Activated CD8-positive, alpha-beta T cell treated with anti-CD3 and anti-CD28 coated beads for 36 hours (primary cell): ENCODE measurements at places on chromosomes 2 and 18. TPM values are rescaled to one million over a fixed set of nuclear protein-coding genes. Genes with fewer than 3 reads are reported as not detected.

Gene C1QL2
- not detected for total RNA-seq

Gene SPDYA
- 1.4 TPM for total RNA-seq

Gene KCNK3
- not detected for total RNA-seq

Gene KLHL14
- total RNA-seq: not detected

Gene PAIP2B
- 3.4 TPM for total RNA-seq

Gene B3GNT2
- 44.3 TPM for total RNA-seq

Gene ALK
- not detected for total RNA-seq

Gene UBXN2A
- 11.2 TPM for total RNA-seq

Gene C2orf78
- total RNA-seq: not detected

Gene FKBP7
- 3.0 TPM for total RNA-seq

Gene PLA2R1
- not detected for total RNA-seq

GRCh38 chr2:71894261-71894660, 253.4 kb downstream of the CYP26B1 start:
- no peaks in the 10 kb centered on the region for H3K4me1 ChIP-seq
- no peak overlapping the region for H3K27ac ChIP-seq

GRCh38 chr2:221372159-221372884, 199.8 kb downstream of the EPHA4 start:
- DNase-seq: no peak
- H3K4me1 ChIP-seq: no peaks in the 10 kb centered on the region
- H3K4me3 ChIP-seq: no peak overlapping the region

GRCh38 chr2:221042926-221043325, 529.2 kb downstream of the EPHA4 start:
- H3K27ac ChIP-seq: no peak overlapping the region
- H3K27me3 ChIP-seq: no peaks in the 10 kb centered on the region
- DNase-seq: no peak
- no peak overlapping the region for H3K4me3 ChIP-seq

GRCh38 chr2:145018502-145018901, 498.6 kb upstream of the ZEB2 start:
- H3K27me3 ChIP-seq: peaks cover 2% of the 10 kb centered on the region
- no peak overlapping the region for H3K4me3 ChIP-seq
- DNase-seq: no peak

GRCh38 chr2:38163006-38163405, 87.1 kb upstream of the CYP1B1 start:
- H3K4me3 ChIP-seq: no peak overlapping the region
- H3K4me1 ChIP-seq: no peaks in the 10 kb centered on the region
- no peaks in the 10 kb centered on the region for H3K36me3 ChIP-seq
- no peak overlapping the region for H3K27ac ChIP-seq
- DNase-seq: peak; percentile 9
- peaks cover 24% of the 10 kb centered on the region for H3K27me3 ChIP-seq

GRCh38 chr2:126627643-126628042, 28.3 kb upstream of the GYPC start:
- no peaks in the 10 kb centered on the region for H3K4me1 ChIP-seq
- H3K27me3 ChIP-seq: no peaks in the 10 kb centered on the region

DNA sequence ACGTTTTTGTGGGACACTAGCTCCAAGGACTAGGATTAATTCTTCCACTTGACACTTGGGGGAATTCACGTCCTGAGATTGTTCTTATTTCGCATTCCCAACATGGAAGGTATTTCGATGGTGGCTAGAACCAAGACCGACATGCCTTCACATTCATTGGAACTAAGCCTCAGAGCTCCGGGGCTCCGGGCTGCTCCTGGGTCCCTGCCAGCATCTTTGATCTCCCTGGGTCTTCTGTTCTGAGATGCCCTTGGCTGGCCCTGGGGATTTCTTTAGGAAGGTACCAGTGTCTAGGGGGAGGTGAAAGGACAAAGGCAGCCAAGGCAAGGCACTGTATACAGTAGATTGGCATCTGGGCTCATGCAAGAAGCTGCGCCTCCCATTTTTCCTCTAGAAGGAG, 76.8 kb downstream of the DYSF start:
- no peak overlapping the region for H3K4me3 ChIP-seq
- peaks cover 11% of the 10 kb centered on the region for H3K27me3 ChIP-seq
- no peaks in the 10 kb centered on the region for H3K36me3 ChIP-seq
- H3K4me1 ChIP-seq: no peaks in the 10 kb centered on the region

GRCh38 chr18:45251236-45251635, 364.0 kb upstream of the SLC14A2 start:
- no peak overlapping the region for H3K27ac ChIP-seq
- H3K4me3 ChIP-seq: no peak overlapping the region
- peaks cover 3% of the 10 kb centered on the region for H3K27me3 ChIP-seq
- no peak for DNase-seq

GRCh38 chr2:46187112-46187618, 110.0 kb upstream of the EPAS1 start:
- peak; percentile 52 for DNase-seq
- peaks cover 12% of the 10 kb centered on the region for H3K4me1 ChIP-seq
- peak overlapping the region; percentile 89 for H3K27ac ChIP-seq
- H3K4me3 ChIP-seq: peak overlapping the region; percentile 54
- H3K36me3 ChIP-seq: no peaks in the 10 kb centered on the region
- no peaks in the 10 kb centered on the region for H3K27me3 ChIP-seq

GRCh38 chr2:122357998-122358397, 602.5 kb downstream of the TSN start:
- no peak overlapping the region for H3K27ac ChIP-seq

DNA sequence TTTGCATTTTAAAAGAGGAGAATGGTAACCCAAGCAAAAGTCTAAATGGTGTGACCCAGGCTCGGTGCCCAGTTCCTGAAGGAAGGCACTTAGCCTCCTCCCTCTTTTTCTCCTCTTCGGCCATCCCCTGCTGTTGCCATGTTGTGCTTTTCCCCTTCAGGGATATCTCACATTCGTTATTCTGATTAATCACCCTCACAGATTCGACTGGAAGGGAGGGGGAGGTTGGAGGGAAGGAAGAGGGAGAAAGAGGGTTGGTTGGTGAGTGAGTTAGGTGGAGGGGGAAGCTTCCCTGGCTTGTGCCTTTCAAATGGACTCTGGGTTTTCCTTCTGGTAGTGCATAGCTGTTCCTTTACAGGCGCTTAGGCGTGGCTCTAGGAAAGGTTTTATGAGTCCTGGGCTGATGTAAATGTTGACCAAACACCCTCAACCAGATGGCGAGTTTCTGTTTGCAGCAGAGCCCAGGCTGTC, 39.0 kb upstream of the LYPD6B start:
- peaks cover 18% of the 10 kb centered on the region for H3K4me1 ChIP-seq
- peaks cover 4% of the 10 kb centered on the region for H3K36me3 ChIP-seq
- no peak for DNase-seq

DNA sequence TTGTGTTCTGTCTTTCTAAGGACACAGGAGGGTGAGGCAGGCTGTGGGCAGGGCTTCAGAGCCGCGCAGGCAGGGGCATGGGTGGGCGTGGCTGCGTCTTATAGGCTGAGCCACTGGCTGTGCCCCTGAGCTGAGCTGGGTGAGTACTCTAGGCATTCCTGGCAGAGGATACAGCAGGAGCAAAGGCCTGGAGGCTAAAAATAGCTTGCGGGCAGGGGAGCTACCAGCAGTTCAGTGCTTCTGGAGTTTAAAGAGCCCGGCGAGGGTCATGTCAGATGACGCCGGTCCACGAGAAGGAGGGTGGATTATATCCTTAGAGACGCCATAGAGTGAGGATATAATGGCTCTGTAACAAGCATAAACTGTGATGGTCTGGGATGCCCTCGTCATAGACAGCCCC, 31.5 kb upstream of the PDIA6 start:
- H3K4me1 ChIP-seq: no peaks in the 10 kb centered on the region
- DNase-seq: no peak
- peaks cover 5% of the 10 kb centered on the region for H3K36me3 ChIP-seq
- H3K27ac ChIP-seq: no peak overlapping the region
- H3K4me3 ChIP-seq: no peak overlapping the region

GRCh38 chr2:109029490-109030201, 40.6 kb upstream of the EDAR start:
- peaks cover 7% of the 10 kb centered on the region for H3K36me3 ChIP-seq
- no peak for DNase-seq

DNA sequence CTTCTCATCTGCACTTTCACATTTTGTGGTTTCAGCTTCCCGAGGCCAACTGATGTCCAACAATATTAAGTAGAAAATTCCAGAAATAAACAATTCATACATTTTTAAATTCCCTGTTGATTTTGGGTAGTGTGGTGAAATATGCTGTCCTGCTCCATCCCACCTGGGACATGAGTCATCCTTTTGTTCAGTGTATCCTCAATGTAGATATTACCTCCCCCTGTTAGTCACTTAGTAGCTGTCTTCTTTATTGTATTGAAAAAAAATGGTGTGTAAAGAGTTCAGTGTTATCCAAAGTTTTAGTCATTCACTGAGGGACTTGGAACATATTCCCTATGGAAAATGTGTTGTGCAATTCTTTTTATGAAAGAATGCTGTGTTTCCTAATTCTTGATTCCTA, 348.1 kb downstream of the SOCS6 start:
- no peak for DNase-seq
- no peaks in the 10 kb centered on the region for H3K27me3 ChIP-seq
- peaks cover 6% of the 10 kb centered on the region for H3K4me1 ChIP-seq

GRCh38 chr2:24886691-24887304, 33.2 kb downstream of the ADCY3 start:
- no peak overlapping the region for H3K27ac ChIP-seq
- H3K27me3 ChIP-seq: no peaks in the 10 kb centered on the region
- H3K36me3 ChIP-seq: peaks cover 20% of the 10 kb centered on the region

- H3K27me3 ChIP-seq: peaks cover 6% of the 10 kb centered on the region
- H3K4me3 ChIP-seq: no peak overlapping the region
- no peaks in the 10 kb centered on the region for H3K4me1 ChIP-seq
- no peak overlapping the region for H3K27ac ChIP-seq
- no peaks in the 10 kb centered on the region for H3K36me3 ChIP-seq
Observed at GRCh38 chr18:58105206-58105887, 61.3 kb downstream of the NEDD4L start.

GRCh38 chr2:233705911-233706506, 6.7 kb upstream of the UGT1A5 start:
- no peak overlapping the region for H3K4me3 ChIP-seq
- no peak overlapping the region for H3K27ac ChIP-seq
- no peaks in the 10 kb centered on the region for H3K4me1 ChIP-seq
- peaks cover 5% of the 10 kb centered on the region for H3K27me3 ChIP-seq

- H3K4me3 ChIP-seq: no peak overlapping the region
- peak; percentile 7 for DNase-seq
- no peaks in the 10 kb centered on the region for H3K4me1 ChIP-seq
- no peaks in the 10 kb centered on the region for H3K36me3 ChIP-seq
- H3K27ac ChIP-seq: no peak overlapping the region
Observed at GRCh38 chr2:136874258-136874657, 108.9 kb downstream of the THSD7B start.

DNA sequence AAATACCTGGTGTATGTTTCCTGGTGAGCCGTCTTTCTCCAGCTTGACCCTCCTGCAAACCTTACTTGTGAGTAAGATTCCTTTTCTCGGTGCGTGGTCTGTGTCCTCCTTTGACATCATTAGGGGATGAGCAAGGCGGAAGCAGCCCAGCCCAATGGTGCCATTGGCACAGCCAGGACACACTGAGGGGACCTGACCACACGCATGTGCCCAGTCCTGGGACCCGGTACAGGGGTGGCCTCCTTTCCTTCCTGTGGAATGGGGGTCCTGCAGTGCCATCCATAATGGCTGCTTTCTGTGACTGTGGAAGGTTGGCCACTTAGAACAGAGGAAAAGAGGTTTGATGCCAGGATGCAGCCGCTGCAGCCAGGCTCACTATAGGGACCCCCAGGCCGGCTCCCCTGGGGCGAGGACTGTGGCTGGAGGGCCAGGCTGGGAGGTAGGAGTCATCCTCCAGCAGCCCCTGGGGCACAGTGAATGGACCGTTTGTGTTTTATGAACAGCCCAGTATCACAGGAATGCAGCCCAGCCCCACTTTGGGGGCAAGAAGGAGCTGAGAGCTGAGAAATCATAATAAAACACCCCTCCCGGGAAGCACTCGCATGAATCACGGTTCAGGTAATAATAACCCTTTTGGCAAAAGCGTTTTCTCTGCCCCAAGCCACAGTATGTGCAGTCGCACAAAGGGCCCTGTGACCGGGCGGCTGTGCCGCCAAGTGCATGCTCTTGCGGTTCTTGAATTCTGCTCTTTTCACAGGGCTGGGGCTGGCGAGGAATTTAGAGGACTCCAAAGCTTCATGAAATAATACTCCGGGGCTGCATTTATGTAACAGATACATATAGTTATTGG, 73.2 kb downstream of the ASB1 start:
- H3K27me3 ChIP-seq: no peaks in the 10 kb centered on the region
- no peak overlapping the region for H3K4me3 ChIP-seq
- no peak for DNase-seq
- no peak overlapping the region for H3K27ac ChIP-seq
- H3K36me3 ChIP-seq: no peaks in the 10 kb centered on the region

DNA sequence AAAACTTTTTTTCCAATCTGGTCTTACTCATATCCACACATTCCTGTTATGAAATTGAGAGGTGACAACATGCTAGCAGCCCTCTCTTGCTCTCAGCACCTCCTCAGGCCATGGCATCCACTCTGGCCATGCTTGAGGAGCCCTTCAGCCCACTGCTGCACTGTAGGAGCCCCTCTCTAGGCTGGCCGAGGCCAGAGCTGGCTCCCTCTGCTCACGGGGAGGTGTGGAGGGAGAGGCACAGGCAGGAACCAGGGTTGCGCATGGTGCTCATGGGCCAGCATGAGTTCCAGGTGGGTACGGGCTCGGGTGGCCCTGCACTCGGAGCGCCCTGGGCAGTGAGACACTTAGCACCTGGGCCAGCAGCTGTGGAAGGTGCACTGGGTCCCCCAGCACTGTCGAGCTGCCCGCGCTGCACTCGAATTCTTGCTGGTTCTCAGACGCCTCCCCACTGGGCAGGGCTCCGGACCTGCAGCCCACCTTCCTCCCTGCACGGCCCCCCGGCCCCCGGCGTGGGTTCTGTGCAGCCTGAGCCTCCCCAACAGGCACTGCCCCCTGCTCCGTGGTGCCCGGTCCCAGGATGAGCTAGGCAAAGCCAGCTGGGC, 1669.6 kb upstream of the CELF4 start:
- H3K36me3 ChIP-seq: no peaks in the 10 kb centered on the region
- no peaks in the 10 kb centered on the region for H3K4me1 ChIP-seq
- H3K27me3 ChIP-seq: no peaks in the 10 kb centered on the region

- no peaks in the 10 kb centered on the region for H3K4me1 ChIP-seq
Observed at GRCh38 chr2:217286833-217287232, 427.0 kb upstream of the TNP1 start.

DNA sequence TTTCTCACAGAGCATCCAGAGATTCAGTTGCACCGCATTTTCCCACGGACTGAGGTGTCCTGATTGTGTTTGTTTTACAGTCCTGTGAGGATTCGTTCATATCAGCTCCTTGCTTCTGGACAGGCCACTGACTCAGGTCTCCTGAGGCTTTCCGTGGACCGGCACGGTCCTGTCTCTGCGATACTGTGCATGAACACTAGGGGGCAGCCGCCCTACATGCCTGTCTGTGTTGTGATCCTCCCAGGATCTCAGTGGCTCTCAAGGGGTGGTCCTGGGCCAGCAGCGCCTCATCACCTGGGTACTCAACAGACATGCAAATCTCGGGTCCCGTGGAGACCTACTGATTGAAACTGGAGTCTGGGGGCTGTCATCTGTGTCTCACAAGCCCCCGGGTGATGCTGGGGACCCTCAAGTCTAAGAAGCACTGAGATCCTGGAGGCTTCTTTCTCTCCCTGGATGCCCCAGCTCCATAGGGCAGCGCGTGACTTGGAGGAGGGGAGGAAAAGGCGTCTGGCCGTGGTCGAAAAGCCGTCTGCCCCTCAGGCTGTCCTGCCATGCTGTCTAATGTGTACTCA, 28.9 kb downstream of the IL1R2 start:
- peak; percentile 90 for DNase-seq
- H3K36me3 ChIP-seq: no peaks in the 10 kb centered on the region
- H3K4me1 ChIP-seq: peaks cover 9% of the 10 kb centered on the region
- H3K27ac ChIP-seq: no peak overlapping the region
- no peak overlapping the region for H3K4me3 ChIP-seq
